CD4-positive, alpha-beta T cell treated with Interleukin-4 for 4 hours (primary cell): ENCODE measurements at places on chromosomes 12 and 14.

- DNase-seq, result no peak
These were observed 115.4 kb downstream of the GCH1 start for GRCh38 chr14:54787261-54787660.

DNA sequence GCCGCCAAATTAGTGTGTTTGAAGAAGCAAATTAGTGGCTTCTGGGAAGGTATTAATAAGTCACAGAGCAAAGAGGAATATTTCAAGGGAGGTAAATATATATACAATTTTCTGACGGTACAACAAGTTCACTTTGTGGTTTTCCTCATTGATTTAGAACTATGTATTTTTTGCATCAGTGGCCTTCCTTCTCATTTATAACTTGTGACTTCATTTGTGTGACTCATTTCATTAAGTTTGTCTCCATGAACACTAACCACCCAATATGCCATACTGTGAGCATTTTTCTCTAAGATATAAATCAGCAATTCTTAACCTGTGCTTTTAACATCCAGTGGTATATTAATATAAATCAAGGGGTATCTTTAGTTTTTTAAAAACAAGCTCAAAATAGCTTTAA is 29.3 kb upstream of the ARHGAP5 start:
- no peak for DNase-seq

GRCh38 chr14:51188566-51189185 is 51.4 kb upstream of the TMX1 start:
- DNase-seq, result no peak

DNA sequence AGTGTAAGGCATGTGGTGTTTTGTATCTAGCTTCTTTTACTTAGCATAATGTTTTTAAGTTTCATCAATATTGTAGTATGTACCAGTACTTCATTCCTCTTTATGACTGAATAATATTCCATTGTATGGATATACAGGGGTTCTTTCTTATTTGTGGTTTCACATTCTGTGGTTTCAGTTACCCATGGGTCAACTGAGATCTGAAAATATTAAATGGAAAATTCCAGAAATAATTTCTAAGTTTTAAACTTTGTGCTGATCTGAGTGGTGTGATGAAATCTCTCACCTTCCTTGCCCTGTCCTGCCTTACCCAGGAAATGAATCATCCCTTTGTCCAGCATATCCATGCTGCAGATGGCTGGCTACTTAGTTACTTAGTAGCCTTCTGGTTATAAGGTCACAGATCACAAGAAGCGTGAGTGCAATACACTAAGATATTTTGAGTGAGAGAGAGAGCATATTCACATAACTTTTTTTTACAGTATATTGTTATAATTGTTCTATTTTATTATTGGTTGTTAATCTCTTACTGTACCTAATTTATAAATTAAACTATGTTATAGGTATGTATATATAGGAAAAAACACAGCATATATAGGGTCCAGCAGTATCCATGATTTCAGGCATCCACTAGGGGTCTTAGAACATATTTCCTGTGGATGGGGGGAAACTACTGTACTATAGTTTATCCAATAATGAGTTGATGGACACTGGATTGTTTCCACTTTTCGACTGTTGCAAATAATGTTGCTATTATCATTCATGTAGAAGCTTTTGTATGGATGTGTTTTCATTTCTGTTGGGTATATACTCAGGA is 59.6 kb upstream of the LRTM2 start:
- no peak for DNase-seq

GRCh38 chr12:15273896-15274295 is 48.4 kb upstream of the PTPRO start:
- no peak for DNase-seq

DNA sequence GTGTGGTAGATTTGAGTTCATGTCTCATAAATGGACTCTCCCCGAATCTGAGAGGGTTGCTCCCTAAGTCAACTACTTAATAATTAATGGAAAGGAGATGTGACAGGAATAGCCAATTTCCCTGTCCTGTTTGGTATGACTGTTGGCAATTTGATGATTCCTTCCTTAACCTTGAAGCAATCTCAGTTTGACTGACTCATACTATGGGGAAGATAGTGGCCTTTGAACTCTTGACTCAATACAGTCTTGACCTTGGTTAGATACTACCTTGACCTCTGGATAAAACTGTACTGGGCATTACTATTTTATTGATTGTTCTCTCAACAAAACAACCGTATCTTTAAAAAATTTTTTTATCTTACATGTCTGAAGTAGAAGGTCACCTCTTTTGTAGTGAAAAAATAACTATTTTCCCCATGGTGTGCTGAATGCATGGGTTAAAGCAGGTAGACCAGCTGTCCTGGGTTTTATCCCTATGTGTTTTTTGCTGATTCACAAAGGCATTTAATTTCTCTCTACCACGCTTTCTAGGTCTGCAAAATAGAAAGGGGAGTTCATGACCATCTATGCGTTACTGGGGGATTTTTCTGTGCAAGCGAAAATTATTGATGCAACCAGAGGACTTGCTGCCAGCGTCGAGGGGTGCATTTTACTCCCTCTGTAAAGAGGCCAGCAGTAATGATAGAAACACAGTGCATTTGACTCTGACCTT is 80.1 kb downstream of the ETV6 start:
- DNase-seq, result no peak

DNA sequence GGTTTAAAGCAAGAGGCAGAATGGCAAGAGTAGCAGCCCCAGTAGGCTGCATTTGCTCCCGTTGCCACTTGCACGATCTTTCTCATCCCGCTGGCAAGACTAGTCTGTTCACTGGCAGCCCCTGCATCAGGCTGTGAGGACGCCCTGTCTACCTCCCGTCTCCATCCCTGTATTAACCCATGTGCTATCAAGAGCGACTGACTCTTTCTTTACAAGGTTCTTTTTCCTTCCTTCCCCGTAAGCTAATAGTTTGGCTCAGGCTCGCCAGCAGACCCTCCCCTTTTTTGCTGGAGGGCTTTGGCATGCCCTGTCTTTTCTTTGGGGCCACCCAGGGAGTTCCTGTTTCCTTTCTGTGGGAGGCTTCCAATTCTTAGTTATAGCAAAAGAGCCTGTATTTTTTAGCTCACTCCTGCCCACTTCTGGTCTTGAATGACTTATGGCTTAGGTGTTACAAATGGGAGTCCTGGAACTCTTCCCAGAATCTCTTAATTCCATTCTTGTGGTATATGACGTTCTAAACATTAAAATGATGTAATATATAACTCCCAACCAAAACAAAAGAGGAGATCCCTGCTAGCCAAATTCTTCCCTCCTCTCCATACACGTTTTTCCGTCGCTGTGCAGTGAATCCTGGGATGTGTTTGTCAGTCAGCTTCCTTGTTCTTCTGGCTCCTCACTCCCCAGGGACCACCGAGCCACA is 149.0 kb downstream of the PRKCH start:
- DNase-seq, result no peak

DNA sequence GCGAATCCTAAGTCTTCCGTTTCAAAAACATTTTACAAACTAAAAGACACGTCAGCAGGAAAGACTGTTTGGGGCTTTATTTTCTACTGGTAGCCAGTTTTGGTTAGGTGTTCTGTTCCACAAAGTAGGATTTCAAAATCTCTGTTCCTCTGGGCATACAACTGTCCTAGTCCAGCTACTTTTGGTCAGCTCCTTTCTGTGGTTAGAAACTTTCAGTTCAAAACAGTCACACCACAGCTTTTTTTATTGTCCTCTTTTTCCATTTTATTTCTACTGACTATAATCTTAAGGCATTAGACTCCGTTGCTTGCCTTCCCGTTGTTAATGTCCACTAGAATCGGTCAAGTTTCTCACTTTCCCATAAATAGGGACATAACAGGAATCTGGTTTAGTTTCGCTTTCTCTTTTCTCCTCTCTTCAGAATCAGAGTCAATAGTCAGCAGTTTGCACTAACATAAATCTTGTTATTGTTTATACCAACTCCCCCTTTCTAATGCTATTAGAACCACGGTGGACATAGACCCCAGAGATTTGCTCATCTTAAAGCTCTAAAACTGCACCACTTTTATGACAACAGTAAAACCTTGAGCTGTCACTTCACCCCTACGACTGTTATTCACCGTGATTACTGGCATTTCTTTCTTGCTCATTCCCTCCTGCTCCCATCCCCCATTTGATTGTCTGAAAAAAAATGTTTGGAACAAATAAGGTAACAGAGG is 41.5 kb upstream of the NPAS3 start:
- no peak for DNase-seq

GRCh38 chr12:45974883-45975282 is 15.5 kb downstream of the SCAF11 start:
- DNase-seq, result no peak

GRCh38 chr14:24243336-24243836 is 963 bp upstream of the TINF2 start:
- no peak for DNase-seq

DNA sequence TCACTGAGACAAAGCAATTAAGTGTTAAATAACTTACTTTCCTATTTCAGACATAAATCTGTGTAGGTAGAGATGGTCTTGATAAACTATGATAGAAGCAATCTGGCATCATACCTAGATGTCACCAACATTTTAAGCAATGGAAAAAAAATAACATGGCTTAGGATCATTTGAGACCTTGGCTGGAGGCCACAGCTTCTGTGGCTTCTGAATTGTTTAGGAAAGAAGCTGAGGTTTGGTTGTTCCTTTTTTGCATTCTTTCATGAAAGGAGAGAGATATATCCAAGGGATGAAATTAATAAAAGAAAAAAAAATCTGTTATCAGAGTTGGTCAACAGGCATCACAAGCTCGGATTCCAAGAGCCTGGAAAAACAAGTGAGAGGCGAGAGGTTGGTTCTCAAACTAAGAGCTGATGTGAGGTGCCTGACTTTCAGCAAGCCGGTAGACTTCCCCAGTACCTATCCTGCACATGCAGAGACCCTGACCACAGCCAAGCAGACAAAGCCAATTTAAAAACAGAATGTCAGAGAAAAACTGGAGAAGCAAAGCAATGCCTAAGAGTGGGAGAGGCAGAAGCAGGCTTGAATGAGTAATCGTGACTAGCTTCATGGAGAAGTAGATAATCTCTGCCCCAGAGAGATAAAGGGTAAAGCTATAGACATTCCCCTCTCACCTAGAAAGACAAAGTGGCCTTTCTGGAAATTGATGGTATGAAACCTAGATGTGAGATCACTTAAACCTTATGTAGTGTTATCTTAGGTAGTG is 43.4 kb upstream of the ST8SIA1 start:
- no peak for DNase-seq

GRCh38 chr14:53865711-53866110 is 90.9 kb downstream of the BMP4 start:
- no peak for DNase-seq

DNA sequence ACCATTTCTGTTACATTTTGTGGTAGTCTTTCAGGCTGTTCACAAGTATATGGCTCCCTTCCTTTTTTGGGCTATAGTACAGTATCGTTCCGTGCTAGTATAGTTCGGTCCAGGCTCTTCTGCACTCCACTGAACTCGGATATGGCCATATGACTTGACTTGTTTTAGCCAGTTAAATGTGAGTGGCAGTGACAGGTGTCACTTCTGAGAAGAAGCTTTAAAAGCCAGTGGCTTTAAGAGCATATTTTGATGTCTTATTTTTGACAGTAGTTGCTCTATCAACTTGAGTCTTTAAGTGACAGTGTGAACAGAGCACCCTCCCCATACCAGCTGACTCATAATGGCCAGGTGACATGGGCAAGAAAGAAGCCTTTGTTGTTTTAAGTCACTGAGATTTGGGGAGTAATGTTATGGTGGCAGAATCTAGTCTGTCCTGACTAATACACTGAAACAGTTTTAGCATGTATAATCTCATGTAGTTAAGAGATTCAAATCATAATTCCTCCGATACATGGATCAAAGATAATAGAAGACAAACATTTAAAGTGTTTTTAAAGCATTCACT is 64.6 kb downstream of the ANO4 start:
- DNase-seq, result no peak

DNA sequence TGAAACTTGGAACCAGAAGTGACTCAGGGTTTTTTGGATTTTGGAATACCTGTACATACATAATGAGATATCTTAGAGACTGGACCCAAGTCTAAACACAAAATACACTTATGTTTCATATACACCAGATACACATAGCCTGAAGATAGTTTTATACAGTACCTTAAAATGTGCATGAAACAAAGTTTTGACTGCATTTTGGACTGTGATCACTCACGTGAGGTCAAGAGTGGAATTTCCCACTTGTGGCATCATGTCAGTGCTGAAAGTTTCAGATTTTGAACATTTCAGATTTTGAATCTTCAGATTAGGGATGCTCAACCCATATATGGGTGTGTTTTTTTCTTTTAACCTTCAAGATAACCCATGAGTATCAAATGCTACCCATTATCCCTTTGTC is 6.6 kb downstream of the SBNO1 start:
- no peak for DNase-seq

DNA sequence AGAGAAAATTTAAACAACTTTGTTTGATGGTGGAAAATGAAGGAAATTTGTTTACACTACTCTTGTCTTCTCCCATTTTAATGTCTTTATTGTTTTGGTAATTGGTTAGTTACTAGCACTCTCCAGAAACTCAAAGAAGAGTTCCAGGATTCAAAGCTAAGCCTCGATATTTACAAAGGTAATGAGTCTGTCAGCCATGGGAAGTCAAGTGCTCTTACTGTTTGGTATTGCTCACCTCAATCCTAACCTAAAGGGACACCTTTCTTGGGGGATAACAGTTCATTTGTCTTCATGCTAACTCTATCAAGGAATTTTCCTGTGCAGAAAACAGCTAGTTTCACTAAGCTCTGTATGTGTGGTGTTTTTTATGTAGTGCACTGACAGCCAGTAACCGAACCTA is 222.9 kb upstream of the LMO3 start:
- DNase-seq, result no peak

GRCh38 chr12:64699504-64700115 is 59.6 kb downstream of the GNS start:
- no peak for DNase-seq

DNA sequence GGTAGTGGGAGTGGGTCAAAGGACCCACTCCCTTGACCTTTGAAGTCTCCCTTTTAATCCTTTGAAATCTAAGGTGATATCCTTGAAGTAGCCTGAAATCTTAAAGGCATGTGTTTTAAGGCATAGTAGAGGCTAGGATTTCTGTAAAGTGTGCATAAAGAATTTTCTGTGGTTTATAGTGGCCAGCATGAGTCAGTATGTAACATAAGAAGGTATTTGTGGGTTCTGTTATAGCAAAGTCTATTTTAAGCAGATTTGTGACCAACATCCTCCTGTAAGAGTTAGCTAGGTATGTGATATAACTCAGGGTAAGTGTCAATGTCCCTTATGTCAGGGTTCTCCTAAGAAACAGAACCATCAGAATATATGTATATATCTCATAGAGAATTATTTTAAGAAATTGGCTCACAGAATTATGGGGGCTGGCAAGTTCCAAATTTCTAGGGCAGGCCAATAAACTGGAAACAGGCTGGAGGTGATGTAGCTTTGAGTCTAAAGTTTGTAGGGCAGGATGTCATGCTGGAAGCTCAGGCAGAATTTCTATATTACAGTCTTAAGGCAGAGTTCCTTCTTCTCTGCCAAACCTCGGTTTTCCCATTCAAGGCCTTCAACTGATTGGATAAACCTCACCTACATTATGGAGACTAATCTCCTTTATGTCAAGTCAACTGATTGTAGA is 18.7 kb upstream of the EPYC start:
- no peak for DNase-seq

DNA sequence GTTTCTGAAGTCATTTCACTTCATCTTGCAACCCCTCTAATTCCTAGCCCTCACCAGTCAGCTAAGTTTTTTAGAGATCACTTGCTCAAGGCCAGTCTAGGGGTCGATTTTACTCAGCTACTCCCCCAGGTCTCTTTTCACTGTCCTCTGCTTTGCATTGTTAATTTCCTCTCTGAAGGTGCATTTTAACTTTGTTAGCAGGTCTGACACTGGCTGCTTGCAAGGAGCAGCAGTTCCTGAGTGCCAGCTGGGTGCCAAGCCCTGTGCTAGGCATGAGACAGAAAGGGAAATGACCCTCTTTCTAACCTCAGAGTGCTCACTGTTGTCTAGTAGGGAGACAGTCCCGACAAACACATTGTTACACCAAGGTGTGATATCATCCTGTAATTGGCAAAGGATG is 17.8 kb upstream of the DACT1 start:
- DNase-seq, result no peak
